Activated CD4-positive, alpha-beta T cell treated with anti-CD3 and anti-CD28 coated beads for 4 hours (primary cell): ENCODE measurements at places on chromosomes 16 and 17.

DNA sequence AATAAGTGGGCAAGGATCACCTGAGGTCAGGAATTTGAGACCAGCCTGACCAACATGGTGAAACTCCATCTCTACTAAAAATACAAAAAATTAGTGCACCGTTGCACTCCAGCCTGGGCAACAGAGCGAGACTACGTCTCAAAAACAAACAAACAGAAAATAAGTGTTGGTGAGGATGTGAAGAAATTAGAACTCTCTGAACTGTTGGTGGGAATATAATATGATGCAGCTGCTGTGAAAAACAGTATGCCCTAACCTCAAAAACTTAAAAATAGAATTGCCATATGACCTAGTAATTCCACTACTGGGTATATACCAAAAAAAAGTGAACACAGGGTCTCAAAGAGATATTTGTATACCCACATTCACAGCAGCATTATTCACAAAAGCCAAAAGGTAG is 26.1 kb downstream of the GLG1 start:
- no peak for DNase-seq

GRCh38 chr17:66963521-66963908 is 992 bp upstream of the CACNG4 start:
- DNase-seq, result no peak

DNA sequence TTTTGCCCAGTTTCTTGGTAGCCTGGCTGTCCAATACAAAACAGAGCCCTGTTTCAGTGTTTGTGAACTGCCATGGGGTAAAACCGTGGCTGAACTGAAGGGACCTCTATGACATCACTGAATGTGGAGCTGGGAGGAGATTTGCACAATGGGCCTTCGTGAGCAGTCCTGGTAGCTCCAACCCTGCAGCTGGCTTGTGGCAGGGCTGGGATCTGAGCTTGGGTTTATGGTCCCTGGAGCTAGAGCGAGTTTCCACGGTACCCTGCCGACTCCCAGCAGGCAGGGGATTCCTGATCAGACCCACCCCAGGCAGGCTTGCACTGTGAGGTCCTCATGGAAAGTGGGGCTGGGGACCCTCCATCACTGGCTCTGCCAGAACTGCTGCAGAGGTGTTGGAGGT is 247.0 kb downstream of the GSG1L start:
- no peak for DNase-seq

GRCh38 chr17:8131844-8132441 is 8.0 kb upstream of the HES7 start:
- DNase-seq, result no peak

DNA sequence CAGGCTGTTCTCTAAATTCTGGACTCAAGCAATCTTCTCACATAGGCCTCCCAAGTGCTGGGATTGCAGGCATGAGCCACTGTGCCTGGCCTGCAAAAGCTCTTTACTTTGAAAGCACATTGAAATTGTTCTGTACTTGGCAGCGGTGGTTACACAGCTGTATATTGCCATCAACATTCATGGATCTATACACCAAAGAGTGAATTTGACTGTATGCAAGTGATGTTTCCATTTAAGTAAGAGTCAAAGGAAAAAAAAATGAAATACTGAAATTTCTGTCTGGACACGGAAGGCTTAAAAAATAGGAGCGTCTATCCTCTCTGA is 450.6 kb upstream of the PSMD7 start:
- no peak for DNase-seq

DNA sequence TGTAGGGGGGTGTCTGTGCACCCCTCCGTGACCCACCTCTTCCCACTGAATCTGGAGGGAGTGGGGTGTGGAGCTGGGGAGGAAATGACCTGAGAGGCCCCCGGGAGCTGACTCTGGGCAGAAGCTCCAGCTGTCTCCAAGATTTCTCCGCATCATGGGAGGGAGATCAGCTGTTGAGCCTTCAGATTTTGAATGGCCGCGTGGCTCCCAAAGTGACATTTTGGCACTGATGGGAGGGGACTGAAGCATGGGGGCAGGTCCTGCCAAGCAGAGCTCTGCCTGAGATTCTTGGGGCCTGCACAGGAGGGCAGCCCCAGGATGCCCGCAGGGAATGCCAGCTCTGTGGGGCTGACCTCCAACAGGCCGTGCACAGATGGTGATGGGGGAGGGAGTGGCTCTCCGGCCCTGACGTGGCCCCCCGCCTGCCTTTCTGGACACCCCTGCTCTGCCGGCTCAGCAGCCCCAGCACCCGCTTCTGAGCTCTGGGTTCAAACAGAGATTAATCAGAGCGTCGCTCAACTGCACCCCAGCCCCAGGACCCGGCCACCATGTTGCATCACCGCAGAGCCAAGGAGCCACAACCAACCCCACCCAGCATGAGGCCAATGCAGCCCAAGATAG is 25.3 kb upstream of the UBE2I start:
- DNase-seq, result no peak

DNA sequence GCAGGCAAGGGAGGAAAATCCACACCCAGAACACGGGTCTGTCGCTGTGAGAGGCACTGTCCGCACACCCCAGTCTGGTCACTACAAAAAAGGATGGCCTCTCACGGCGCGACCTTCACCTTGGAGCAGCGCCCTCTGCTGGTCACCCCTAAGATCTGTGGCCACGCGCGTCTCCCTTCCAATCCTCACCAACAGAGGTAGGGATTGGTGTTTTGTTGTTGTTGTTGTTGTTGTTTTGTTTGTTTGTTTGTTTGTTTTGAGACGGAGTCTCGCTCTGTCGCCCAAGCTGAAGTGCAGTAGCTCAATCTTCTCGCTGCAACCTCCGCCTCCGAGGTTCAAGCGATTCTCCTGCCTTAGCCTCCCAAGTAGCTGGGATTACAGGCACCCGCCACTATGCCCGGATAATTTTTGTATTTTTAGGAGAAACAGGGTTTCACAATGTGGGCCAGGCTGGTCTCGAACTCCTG is 15.0 kb upstream of the C17orf58 start:
- peak; percentile 52 for DNase-seq

GRCh38 chr17:17086585-17086984 is 44.3 kb downstream of the MPRIP start:
- DNase-seq, result no peak

DNA sequence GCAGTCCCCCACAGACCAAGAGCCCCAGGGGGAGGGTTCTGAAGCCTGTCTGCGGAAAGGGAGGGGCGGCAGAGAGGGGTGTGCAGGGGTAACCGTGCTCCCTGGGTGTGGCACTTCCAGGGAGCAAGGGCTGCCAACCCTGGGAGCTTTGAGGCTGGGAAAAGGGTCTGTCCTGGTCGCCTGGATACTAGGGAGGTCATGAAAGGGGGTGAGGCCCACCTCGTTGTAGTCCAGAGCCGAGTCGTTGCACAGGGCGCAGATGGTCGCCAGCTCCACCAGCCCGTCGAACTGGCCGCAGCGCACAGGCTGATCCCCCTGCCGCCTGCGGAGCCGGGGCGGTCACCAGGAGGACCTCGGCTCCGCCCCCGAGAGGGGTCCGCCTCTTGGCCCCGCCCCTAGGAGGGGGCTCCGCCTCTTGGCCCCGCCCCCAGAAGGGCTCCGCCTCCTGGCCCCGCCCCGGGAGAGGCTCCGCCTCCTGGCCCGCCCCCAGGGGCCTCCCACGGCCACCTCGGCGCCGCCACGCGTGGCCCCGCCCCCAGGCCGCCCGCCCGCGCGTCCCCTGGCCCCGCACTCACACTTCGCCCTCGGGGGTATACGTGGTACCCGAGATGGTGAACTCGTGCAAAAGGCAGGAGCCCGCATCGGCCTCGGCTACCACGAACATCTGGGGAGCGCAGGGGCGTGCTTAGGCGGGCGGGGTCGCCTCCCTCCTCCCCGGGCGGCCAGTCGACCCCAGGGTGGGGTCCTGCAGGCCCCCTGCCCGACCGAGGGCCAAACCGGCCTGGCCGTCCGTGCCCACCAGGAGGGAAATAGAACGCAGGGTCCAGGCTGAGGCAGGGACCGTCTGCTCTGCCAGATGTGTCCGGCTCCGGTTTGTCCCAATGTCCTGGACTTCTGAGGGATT is 19.5 kb downstream of the ATP2A3 start:
- no peak for DNase-seq

GRCh38 chr16:85812811-85813700 is 13.6 kb downstream of the COX4I1 start:
- DNase-seq, result no peak

DNA sequence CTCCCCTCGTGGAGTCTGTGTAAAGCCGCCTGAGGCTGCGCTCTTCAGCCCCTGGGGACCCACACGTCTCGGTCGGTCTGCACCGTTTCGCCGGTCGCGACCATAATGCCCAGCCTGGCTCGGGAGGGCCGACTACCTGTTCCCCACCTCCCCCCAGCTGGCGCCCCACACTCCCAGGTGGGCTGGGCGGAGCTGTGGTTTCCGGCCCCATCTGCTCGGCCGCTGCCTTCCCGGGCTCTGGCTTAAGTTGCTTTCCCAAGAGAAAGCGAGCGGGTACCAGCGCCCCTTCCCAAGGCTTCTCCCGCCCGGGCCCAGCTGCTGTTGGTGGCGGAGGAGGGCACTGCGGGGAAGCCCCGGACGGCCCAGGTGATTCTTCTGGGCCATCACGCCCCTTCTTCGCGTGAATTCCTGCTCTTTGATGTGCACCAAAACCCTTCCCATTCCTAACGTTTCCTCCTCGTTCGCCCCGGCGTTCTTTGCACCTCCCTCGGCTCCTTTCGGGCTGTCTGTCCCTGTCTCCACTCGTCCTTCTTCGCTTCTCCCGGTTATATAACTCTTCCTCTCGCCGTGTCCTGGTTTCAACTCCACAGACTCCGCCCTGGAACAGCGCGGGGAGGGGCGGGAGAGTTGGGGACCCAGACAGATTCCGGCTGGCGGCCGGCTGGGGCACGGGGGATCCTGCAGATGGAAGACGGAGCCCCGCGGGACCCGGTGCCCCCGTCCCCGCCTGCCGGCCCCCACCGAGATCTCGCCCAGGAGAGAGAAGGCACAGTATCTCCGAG is 2.0 kb downstream of the KDM6B start:
- peak; percentile 38 for DNase-seq

- DNase-seq, result no peak
Observed at GRCh38 chr17:32116937-32117336, 25.4 kb upstream of the RHOT1 start.

- no peak for DNase-seq
Observed at GRCh38 chr16:86763819-86764218, 185.5 kb downstream of the FOXL1 start.

DNA sequence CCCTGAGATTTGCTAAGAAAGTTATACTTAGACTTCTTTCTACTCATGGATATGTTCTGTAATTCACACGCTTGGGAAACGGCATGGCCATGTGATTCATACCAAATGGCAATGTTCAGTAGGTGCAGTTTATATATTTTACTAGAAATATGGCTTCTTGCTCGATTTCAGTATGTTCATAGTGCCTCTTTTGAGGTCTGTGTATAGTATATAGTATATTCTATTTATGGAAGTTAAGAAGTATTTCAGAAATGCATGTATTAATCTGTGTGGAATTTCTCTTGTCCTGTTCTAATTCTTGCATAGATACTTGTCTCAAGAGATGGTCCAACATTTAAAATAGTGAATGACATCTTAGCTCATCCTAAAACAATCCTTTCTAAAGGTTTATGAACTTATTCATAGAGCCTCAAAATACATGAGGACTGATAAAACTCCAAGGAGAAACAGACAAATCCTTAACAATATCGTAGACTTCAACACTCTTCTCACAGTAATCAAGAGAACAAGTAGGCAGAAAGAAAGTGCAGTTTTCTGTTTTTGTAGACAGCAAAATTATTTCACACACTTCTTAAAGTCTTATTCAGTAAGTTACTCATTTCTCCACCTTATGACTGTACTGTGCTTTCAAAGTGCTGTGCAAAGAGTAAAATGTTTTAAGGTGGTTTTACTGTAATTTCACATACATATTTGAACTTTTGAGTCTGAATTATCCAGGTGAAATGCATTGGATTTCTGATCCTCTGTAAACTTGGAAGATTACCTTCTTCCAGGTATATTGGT is 11.1 kb downstream of the BPTF start:
- DNase-seq, result no peak

DNA sequence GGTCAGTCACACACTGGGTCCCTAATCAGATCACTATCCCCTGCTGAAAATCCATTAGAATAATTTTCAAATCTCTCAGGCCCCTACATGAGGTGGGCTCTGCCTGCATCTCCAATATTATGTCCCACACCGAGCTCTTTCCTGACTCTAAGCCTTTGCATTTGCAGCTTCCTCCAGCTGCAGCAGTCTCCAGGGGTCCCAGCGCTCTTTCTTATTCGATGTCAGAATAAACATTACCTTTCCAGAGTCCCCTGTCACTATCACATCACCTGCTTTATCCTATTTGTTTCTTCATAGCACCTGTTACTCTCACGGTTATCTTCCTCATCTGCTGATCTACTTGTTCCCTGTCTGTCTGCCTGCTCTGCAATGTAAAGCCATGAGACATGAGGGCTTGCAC is 57.3 kb upstream of the MON1B start:
- no peak for DNase-seq

GRCh38 chr16:59899940-59900339 is 1165.8 kb upstream of the GOT2 start:
- no peak for DNase-seq

DNA sequence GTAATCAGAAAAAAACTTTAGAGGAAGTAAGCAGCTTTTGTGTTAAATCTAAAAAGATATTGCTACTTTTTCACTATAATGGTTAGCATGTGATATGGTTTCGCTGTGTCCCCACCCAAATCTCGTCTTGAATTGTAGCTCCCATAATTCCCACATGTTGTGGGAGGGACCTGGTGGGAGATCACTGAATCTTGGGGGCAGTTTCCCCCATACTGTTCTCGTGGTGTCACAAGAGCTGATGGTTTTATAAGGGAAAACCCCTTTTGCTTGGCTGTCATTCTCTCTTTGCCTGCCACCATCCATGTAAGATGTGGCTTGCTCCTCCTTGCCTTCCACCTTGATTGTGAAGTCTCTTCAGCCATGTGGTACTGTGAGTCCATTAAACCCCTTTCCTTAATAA is 117.1 kb downstream of the KCNJ2 start:
- no peak for DNase-seq

DNA sequence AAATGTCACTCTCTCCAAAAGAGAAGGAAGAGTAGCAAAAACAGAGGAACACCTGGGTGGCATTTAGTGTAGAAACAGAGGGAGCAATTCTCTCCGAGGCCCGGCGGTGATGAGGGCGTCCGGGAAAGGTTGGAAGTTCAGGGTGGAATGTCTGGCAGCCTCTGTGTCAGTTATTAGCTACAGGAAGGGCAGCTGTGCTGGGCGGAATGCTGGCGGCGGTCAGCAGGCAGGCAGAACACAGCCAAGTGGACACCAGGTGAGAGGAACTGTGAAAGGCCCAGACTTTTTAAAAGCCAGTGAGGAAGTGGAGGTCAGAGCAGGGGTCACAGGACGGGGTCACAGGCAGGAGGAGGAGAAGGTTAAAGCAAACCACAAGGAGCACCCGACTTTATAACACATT is 238.1 kb downstream of the NTN1 start:
- no peak for DNase-seq
